Gastroesophageal sphincter (tissue), 4 donors: ENCODE measurements at places on chromosomes 12 and 14.

GRCh38 chr12:52156311-52156710 is 35.5 kb downstream of the KRT80 start:
- no peak for ATAC-seq

DNA sequence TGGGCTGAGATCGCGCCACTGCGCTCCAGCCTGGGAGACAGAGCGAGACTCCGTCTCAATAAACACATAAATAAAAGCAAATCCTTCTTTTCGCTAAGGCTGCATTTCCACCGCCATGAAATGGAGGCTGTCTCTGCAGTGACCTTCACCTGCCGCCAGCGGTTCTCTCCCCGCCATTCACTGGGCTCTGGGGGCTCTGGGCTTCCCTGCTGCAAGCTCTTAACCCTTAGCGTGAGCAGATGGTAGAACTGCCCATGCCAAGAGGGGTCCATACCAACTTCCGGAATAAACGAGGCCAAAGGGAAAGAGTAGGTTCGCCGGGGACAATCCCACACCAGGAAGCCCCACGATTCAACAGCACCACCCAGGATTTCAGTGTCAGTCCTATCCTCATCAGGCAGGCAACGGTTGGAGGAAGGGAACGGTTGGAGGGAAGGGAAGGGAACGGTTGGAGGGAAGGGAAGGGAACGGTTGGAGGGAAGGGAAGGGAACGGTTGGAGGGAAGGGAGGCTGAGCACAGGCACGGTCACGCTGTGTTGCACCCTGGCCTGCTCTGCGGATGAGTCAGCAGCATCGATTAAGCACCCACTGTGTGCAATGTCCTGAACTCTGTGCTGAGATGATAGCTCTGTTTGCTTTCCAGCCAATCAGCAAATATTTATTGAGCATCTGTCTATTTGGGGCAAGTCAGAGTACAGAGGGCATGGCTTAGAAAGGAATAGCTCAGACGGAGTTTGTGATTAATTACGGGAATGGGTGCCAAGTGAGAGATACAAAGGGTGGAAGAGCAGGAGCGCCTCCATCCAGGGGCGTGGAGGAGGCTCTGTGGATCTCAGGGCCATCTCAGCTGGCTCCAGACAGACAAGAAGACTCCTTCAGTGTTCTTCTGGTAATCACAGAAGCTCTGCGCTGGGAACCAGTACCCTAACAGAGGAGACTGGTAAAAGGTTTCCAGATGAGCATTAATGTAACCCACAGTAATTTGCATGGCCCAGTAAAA is 77.9 kb downstream of the NINJ2 start:
- no peak for ATAC-seq

- ATAC-seq: no peak
Measured at GRCh38 chr12:122389677-122390076, 32.8 kb downstream of the CLIP1 start.

- no peak for ATAC-seq
Measured at GRCh38 chr14:69838881-69839416, 40.3 kb upstream of the SMOC1 start.

GRCh38 chr14:73467377-73467776 is 9.0 kb upstream of the NUMB start:
- ATAC-seq: no peak

DNA sequence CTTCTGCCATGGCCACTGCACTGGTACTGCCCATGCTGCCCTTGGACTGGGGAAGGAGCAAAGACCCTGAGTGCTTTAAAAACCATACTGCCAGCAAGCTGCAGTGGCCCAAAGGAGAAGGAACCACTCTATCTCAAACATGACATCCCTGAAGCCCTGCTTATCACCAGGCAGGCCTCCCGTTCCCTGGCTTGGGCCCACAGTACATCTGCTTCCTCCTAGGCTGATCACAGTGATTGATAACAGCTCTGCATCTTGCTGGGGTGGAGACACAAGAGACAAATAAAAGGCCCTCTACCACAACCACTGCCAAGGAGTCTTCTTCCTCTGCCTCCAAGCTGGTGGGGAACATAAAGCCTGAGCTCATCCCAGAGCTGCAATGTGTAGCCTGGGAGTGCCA is 567.5 kb downstream of the TRHDE start:
- no peak for ATAC-seq

DNA sequence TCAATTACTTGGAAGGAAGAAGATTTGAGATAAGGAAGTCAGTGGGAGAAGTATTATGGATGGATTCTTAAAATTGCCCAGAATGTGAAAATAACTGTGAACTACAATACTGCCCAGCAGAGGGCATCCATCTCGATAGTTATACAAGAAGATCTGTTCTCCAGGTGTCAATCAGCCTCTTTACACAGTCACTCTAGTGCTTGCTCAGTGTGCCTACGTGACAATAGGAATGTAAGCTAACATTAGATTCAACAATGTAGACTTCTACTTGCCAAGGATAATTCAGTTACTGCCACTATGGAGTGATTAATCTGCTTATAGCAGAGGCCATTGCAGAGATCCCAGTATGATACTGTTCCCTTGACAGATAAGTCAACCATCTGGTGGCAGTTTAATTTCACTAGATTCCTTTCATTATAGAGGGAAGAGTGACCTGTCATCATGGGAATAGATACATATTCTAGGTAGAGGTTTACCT is 10.6 kb upstream of the MAP4K5 start:
- no peak for ATAC-seq
